Right forelimb (tissue), 1 donor: ENCODE measurements at places on chromosomes 4 and X.

DNA sequence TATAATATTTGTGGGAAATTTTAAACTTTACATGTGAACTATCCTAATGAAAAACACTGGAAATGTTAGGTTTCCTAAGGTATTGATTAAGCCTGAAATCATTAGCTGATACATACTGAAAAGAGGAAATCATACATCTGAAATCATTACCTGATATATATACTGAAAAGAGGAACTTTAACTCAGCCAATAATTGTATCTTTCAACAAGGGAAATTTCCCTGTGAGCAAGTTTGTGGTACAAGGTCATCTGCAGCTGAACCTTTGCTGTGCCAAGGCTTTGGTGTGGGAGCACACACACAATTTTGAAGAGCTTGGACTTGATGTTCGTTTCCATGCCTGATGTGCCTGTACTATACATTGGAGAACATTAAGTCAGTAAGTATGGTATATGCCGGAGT, 131.9 kb upstream of the USP9X start:
- no peak for DNase-seq

DNA sequence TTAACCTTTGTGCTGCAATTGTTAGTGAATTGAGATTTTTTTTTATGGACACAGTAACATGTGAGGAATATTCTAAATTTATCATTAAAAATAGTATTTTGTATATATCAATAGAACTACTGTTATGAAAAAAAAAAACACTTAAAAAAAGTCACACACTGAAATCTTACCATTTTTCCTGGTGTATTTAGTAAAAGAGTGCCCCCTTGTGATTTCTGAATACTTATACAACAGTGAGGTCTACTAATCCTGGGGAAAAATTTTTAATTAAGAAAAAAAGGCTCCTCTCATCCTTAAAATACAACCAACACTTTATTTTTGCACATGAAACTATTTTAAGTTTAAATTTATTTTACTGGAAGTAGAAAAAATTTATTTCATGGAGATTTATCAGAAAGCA, 56.4 kb upstream of the SPOCK3 start:
- no peak for DNase-seq

DNA sequence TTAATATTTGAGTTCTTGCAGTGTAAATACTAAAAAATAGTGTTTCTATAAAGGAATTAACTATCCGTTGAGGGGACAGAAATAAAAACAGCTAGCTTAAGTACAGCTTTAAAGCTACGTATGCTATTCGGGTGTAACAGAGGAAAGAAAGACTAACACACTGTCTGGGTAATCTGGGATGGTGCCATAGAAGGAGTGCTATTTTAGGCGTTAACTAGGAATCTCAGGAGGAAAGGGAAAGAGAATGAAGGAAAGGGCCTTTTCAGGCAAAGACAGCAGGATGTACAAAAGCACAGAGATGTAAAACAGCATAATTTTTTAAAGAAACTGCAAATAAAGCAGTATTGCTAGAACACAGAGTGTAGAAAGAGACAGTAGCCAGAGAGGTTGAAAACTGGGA, 161.8 kb downstream of the RAP1GDS1 start:
- DNase-seq, result no peak

DNA sequence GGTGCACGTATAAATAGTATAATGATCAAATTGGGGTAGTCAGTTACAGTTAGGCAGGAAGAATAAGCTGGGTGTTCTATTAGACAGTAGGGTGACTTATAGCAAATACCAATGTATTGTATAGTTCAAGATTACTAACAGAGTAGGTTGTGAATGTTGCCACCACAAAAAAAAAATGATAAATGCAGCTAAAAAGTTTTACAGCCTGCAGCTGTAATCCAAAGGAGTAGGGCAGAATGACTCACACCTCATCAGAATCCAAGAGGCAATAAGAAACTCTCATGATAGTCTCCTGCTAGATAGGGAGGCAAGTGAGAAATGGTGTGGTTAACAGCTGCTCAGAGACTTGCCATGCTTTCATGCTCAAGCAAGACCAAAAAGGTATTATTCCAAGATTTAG, 19.6 kb upstream of the TCEAL4 start:
- no peak for DNase-seq

DNA sequence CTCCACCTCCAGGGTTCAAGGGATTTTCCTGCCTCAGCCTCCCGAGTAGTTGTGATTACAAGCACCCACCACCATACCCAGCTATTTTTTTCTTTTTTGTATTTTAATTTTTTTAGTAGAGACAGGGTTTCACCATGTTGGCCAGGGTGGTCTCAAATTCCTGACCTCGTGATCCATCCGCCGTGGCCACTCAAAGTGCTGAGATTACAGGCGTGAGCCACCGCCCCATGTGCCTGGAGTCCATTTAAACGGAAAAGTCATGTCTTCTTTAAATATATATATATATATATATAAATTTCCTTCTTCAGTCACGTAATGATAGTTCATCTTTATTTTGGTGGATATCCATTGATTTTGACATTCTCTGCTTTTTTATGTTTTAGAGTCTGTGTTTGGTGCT, 264.0 kb upstream of the PITX2 start:
- DNase-seq, result no peak

DNA sequence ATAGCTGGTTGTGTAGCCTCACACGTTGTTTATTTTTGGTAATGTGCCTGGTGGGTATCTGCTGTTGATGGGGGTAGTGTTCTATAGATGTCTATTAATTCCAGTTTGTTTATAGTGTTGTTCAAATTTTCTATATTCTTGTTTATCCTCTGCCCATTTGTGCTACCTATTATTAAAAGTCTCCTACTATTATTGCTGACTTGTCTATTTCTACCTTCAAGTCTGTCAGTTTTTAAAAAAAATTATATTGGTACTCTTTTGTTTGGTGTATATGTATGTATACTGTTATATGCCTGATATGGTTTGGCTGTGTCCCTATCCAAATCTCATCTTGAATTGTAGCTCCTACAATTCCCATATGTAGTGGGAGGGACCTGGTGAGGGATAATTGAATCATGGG, 578.6 kb downstream of the PCDH7 start:
- no peak for DNase-seq

DNA sequence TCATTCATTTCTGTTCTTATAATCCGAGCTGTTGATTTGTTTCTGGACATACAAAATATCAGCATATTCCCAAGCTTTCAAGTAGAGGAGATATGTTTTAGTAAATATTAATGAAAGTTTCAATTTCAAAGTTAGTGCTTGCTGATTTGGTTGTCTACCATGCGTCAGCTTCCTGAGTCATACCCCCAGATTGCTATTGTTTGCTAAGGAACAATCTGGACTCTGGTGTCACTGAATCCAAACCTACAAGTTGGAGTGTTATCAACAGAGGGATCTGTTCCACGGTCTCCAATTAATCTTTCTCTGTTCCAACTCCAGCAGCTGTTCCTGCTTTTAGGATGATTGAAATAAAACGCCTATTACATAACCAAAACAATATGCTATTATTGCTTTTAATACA, 96.1 kb upstream of the FAM9A start:
- DNase-seq, result no peak

- no peak for DNase-seq
These were observed 6.6 kb downstream of the CLNK start for GRCh38 chr4:10677796-10678497.

DNA sequence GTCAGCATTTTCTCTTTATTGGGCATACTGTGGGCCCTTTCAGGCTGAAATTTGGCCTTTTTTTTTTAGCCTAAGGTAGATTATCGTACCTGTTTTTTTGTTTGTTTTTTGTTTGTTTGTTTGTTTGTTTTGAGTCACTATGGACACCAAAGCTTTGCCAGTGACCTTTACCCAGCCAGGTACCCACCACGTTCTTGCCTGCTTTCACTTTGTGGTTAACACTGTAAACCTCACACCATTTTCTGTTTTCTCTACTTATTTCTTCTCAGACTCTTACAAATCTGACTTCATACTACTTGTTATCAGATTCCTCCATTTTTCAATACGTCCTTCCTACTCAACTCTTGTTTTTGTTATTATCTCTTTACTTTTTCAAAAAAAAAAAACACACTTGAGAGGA, 81.5 kb downstream of the ZNF674 start:
- DNase-seq, result no peak

DNA sequence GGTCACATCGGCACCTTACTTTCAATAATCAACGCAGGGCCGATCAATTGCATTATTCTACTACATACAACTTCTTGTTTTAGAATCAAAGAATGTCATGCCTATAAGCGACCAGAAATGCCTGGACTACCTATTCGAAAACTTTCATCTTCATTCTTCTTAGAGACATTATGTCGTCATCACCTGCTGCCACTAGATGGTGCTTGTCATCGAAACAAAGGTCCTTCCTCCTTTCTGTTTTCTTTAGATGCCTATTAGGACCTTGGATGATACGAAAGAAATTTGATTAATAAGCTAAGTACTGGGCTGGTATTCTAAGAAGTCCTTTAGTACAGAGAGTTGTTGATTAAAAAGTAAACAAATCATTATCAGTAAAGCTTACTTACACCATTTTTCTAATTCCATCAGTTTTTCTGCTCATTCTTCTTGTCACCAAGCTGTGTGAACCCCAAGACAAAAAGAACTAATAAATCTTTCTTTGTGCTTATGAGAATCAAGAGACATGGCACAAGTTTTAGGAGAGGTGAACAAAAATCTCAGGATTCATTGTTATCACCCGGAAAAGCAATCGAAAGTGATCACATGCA, 154.5 kb upstream of the SLC4A4 start:
- DNase-seq, result no peak

GRCh38 chr4:185272245-185272644, 62.8 kb downstream of the SNX25 start:
- DNase-seq, result no peak

- no peak for DNase-seq
These were observed 103.4 kb downstream of the PDE5A start for GRCh38 chr4:119525005-119525749.

DNA sequence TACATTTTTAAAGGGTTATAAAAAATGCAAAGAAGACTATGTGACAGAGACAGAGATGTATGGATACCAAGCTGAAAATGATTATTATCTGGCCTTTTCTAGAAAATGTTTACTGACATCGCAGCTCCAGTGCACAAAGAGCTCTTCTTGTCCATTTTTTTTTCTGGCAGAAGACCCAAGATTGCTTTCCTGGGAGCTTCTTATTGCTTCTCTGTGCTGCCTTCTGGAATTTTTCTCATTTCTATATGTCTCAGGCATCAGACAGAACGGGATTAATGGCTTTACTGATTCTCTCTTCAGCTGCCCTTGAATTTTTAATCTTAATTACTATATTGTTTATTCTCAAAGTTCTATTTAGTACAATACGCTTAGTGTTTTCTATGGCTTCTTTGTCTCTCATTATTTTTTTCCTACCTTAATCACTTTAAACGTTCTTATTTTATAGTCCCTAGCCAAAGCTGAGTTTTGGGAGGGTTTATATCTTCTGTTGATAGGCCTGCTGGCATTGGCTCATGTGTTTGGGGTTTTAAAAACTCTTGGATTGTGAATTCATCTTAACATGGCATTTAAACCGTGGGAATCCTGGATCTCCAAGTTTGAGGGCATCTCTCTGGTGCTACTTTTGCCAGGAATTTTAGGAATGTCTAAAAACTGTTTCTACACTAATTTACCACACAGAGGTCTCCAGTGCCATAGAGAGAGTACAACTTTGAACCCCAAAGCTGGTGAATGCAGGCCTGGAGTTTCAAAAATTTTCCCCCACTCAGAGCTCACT, 138.9 kb upstream of the LNX1 start:
- no peak for DNase-seq

DNA sequence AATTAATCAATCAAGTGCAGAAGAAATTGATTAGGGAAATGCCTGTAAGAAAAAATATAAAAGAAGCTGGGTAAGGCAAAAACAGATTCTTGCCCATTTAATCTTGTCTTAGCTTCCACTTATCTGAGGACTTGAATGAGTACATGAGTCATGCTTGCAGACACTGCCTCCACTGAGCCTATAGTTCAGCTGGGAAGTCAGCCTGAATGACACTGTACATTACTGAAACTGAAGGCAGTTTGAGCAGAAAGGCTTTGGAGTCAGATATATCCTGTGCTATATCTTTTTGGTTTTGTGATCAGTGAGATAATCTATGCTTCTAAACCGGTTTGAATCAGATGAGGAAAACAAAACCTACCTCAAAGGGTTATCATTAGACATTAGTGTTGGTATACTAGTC, 61.3 kb downstream of the NUDT11 start:
- DNase-seq, result no peak

DNA sequence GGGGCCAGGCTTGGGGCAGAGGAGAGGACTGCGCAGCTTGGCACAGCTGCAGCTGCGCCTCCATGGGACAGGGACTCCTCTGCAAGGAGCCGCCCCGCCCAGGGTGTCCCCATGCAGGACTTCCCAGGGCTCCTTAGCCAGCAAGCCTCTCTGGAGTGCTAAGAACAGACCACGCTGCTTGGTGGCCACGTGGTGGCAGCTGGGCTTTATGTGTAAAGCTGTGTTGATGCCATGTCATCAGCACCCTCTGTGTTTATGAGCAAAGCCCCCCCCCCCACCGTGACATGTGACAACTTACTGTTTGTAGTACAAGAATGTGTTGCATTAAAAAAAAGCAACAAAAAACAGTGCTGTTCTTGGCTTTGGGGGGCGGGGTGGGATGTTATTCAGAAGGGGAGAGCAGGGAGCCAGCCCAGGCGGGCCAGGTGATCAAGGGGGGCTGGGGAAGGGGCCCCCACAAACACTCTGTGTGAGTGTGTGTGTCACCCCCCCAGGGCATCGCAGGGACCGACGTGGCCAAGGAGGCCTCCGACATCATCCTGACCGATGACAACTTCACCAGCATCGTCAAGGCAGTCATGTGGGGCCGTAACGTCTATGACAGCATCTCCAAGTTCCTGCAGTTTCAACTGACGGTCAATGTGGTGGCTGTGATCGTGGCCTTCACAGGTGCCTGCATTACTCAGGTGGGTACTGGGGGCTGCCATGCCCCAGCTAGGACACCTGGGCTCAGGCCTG, 40.3 kb downstream of the ATP2B3 start:
- DNase-seq, result no peak
